ENCODE measurements at places on chromosomes 6 and 20. TPM values are rescaled to one million over a fixed set of nuclear protein-coding genes. Genes with fewer than 3 reads are reported as not detected.

DNA sequence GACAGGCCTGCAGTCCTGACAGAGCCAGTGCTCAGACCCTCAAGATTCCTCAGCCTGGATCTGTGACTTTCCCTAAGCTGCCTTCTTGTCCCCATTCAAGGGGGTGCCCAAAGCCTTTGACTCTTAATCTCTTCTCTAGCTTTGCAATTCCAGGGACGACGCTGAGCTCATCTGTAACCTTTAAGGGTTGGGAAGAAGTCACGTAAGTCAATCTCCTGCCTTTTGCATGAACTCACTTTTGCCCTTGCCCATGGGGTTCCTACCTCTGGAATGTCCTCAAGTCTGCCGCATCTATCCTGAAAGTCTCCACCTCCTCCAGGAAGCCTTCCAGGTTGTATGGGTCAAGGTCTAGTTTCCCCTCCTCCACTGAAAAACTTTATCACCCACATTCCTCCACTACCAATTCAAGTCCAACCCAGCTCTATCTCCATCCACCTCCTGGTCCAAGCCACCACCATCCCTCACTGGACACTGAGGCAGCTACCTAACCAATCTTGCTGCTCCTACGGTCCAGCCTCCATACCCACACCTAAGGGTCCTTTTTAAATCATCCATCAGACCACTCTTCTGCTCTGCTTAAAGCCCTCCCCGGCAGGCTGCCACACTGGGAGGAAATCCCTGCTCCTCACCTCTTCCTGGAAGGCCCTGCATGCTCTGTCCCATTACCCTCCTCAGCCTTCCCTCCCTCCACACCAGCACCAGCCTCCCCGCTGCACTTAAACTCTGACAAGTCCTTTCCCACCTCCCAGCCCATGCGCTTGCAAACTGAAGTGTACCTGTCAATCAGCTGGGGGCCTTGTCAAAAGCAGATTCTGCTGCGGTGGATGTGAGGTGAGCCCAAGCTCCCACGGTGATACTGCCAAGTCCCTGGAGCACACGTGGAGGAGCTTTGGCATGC is 29.7 kb downstream of the PREX1 start:
- no peak for DNase-seq

- no peak for DNase-seq
Observed at GRCh38 chr6:145139140-145139850, 596.0 kb downstream of the EPM2A start.

The KCNK16 gene
- not detected for polyA plus RNA-seq

GRCh38 chr6:31831350-31832215 is 4.0 kb downstream of the HSPA1B start:
- no peak for DNase-seq

The DEFB115 gene
- not detected for polyA plus RNA-seq

DNA sequence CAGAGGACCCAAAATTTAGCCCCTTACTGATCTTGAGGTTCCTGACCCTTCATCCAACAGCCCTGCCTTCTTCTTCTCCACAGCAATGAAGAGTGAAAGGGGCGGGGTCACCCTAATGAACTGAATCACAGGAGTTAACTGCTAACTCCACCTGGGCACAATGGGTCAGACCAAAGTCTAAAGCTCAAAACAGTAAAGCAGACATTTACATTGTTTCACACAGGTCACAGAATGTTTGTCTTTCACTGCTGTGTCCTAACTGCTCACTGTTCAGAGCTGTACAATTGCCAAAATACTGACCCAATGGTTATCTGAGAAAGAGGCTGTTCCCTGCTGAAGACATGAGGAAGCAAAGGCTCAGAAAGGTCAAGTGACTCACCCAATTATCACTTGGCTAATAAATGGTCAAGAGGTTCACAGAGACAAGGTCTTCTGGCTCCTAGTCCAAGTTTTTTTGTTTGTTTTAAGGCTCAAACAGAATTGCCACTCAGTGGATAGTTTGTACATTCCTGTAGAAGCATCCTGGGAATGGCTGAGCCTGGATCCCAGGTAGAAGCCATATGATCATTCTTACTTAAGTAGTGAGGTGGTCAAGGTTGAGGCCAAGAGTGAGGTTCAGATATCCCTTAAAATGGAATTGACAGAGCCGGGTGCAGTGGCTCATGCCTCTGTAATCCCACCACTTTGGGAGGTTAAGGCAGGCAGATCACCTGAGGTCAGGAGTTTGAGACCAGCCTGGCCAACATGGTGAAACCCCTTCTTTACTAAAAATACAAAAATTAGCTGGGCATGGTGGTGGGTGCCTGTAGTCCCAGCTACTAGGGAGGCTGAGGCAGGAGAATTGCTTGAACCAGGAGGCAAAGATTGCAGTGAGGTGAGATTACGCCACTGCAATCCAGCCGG is 35.1 kb upstream of the FAM83C start:
- no peak for DNase-seq

DNA sequence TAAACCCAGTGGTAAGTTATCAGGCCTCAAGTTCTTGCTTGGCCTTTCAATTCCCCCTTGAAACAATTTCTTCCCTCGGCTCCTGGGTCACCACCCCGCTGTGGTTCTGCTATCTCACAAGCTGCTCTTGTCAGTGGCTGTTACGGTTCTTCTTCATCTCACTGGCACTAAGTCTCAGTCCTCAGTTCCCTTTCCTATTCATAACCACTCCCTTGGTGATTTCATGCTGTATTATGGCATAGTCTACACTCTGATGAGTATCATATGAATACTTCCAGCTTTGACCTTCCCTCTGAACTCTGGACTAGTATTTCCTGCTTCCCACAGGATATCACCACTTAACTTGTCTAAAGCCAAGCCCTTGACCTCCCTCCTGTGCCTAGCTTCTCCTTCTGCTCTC is 7.9 kb downstream of the TAAR1 start:
- no peak for DNase-seq

DNA sequence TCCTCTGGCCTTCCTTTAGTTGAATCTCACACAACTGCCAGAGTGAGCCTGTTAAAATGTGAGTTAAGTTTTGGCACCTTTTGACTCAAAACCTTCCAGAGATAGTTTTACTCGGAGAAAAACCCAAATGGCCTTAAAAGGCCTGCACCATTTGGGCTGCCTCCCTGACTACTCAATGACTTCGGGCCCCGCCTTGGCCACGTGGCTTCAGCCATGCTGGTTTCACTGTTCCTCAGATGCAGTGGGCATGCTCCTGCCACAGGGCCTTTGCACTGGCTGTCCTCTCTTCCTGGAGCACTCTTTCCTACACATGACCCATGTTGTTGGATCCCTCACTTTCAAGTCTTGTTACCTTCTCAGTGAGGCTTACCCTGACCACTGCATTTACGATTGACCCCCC is 18.3 kb downstream of the VEGFA start:
- DNase-seq: no peak

GRCh38 chr6:126381498-126381897 is 41.6 kb downstream of the CENPW start:
- no peak for DNase-seq

- DNase-seq: no peak
Observed at GRCh38 chr6:79635232-79635543, 4.1 kb downstream of the SH3BGRL2 start.

- no peak for DNase-seq
Observed at GRCh38 chr6:19772891-19773290, 64.3 kb upstream of the ID4 start.

DNA sequence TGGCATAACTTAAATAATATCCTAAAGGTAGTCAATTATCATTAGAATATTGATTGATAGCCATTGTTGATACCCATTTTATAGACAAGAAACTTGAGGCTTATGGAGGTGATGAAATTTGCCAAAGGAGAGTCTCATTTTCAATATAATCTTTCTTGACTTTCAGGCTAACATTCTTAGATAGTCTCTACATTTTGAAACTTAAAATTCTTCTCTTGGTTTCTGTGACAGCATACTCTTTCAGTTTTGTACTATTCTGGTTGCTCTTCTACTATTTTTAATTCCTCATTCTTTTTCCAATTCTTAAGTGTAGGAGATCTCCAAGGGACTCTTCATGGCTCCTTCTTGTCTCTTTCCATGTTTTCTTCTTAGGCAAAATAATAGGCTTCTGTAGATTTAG is 3.7 kb upstream of the SH3BGRL2 start:
- no peak for DNase-seq

The ZNF334 gene
- 40.5 TPM for polyA plus RNA-seq

The TTK gene
- 21.1 TPM for polyA plus RNA-seq

DNA sequence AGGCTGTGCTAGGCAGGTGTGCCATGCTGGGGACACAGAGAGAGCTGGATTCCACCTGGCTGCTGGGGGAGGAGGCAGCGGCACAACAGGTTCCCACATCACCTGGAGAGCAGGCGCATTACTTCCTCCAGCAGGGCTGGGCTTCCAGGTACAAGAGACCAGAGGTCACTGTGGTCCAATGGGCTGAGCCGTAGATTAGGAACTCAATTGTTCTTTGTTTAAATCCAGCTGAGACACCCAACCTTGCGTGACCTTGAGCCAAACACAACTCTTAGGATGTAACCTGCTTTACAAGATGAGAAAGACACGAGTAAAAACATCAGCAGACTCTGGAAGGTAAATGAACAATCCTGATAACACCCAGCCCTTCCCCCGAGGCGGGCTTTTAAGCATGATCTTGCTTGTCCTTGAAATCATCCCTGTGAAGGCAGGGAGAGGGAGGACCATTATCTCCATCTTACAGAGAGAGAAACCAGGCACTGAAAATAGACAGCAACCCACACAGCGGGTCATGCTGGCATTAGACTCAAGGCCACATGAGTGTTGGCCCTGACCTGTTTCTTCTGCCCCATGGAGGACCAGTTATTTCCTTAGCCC is 216.5 kb upstream of the RREB1 start:
- DNase-seq: no peak

The GJA10 gene
- not detected for polyA plus RNA-seq

DNA sequence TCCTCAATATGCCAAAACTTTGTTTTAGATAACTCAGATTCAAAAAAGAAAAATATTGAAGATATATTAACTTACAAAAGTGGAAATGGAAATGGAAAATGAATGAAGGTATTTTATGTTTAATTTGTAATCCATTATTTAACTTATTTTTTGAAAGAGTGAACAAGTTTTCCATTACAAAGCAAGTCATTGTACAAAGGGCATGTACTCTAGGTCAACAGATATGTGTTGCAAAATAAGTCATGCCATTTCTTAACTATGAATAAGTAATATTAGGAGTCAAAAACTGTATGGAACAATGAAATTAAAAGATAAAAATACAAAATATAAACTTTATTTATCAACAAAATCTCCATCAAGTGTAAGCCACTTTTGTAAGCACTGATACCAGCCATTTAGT is 25.9 kb upstream of the DEFB113 start:
- DNase-seq: no peak

DNA sequence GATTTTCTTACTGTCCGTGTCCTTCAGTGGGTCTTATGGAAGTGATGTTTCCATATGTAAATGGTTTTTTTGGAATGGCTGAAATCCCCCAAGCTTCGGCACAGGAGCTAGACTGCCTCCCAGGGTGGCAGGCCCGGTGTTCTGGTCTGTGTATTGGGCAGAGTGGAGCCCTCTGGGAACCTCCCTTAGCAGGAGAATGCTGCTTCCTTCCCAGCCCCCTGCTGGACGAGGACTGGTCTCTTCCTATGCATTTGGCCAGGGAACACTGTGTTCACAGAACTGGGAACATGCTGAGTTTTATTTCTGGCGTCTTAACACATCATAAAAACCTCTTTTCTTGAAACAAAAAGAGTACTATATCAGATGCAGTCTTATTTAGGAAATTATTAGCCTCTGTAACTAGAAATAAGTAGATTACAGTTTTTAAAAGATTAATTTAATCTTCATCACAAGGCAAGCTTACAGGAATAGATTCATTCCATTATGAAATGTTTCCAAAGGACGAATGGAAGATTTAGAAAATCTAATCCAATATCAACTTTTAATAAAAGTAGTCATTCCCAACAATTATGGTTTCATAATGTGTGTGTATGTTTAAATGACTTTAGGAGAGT is 56.6 kb downstream of the SYTL3 start:
- DNase-seq: no peak

GRCh38 chr6:91341473-91341872 is 754.6 kb upstream of the MAP3K7 start:
- DNase-seq: no peak

The LTB gene
- polyA plus RNA-seq: 2.7 TPM

DNA sequence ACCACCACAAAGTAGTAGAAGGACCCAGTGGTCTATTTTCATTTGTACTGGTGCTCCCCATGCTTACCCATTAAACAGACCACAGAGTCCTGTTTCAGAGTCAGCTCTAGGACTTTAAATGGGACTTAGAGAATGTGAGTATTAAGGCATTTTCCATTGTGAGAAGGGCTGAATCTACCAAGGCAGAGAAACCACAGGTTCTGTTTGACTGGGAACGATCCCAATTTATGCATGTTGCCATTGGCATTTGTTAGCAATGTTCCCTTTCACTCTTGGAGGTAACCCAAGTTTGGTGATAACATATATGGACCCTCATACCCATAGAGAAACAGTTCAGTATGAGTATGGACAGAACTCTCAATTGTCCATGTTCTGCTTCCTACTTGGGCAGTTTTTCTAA is 672.8 kb downstream of the KIF16B start:
- DNase-seq: no peak

The PCSK2 gene
- polyA plus RNA-seq: 0.62 TPM

The GUCA1A gene
- not detected for polyA plus RNA-seq

The BTN1A1 gene
- polyA plus RNA-seq: 0.23 TPM

DNA sequence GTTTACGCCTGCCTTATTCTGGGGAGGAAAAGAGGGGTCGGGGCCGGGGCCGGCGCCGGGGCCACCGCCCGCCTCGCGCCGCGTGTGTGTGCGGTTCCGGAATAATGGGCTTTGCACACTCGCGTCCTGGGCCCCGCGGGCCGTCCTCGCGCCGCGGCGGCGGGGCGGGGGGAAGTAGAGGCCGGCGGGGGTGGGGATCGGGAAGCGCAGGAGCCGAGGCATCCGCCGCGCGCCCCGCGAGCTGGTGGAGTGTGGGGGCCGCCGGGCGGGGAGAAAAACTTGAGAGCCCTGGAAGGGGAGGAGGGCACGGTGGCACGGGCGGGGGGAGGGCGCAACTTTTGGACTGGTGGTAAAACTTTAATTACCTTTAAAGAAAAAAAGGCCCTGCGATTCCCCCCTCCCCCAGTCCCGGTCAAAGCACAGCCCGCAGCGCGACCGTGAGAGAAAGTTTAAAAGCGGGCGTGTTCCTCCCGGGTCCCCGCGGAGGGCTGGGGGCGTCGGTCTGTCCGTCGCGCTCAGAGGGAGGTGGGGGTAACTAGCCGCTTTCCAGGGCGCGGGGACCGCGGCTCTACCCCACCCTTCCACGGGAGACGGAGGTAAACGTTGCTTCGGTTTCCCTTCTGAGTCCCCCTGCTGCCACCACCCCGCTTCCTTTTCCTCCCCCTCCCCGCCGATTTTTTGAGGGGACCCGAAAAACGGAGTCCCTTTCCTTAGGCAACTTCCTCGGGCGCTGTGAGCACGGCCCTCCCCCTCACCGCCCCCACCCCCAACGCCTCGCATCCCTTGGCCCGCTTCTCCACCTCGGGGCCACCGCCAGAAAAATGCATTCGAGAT is 1.9 kb downstream of the L3MBTL3 start:
- DNase-seq: peak; percentile 27

DNA sequence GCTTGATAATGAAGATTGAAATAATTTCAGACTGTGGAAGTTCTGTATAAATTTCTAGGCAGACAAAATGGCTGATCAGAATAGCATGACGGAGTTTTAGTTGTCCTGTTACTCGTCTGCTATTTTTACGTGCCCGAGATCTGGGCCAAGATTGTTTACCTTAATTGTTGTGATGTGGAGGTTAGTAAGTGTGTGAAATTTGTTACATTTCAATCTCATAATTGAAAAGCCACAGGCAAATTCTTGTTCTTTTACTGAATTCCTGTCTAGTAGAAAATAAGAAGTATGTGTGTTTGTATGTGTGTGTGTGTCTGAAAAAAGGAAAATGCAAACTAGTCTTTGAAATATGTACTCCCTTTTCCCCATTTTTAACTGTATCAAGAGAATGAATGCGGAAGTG is 115.2 kb downstream of the UTRN start:
- DNase-seq: no peak
